ENCODE measurements at places on chromosomes 5 and 9. TPM values are rescaled to one million over a fixed set of nuclear protein-coding genes. Genes with fewer than 3 reads are reported as not detected.

The CRHBP gene
- 1.3 TPM for total RNA-seq

- no peak for DNase-seq
These were observed 13.0 kb upstream of the RIMOC1 start for GRCh38 chr5:41891066-41891707.

GRCh38 chr5:126852091-126852571 is 75.2 kb downstream of the LMNB1 start:
- no peak for DNase-seq

DNA sequence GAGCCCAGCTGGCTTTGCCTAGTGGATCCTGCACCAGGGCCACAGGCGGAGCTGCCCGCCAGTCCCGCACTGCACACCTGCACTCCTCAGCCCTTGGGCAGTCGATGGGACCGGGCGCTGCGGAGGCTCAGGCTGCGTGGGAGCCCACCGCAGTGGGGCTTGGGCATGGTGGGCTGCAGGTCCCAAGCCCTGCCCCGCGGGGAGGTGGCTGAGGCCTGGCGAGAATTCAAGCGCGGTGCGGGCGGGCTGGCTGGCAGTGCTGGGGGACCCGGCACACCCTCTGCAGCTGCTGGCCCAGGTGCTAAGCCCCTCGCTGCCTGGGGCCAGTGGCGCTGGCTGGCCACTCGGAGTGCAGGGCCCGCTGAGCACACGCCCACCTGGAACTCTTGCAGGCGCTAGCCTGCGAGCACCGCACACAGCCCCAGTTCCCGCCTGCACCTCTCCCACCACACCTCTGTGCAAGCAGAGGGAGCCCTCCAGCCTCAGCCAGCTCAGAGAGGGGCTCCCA is 125.7 kb upstream of the OTULINL start:
- no peak for DNase-seq

GRCh38 chr5:100867039-100867562 is 36.0 kb downstream of the ST8SIA4 start:
- no peak for DNase-seq

DNA sequence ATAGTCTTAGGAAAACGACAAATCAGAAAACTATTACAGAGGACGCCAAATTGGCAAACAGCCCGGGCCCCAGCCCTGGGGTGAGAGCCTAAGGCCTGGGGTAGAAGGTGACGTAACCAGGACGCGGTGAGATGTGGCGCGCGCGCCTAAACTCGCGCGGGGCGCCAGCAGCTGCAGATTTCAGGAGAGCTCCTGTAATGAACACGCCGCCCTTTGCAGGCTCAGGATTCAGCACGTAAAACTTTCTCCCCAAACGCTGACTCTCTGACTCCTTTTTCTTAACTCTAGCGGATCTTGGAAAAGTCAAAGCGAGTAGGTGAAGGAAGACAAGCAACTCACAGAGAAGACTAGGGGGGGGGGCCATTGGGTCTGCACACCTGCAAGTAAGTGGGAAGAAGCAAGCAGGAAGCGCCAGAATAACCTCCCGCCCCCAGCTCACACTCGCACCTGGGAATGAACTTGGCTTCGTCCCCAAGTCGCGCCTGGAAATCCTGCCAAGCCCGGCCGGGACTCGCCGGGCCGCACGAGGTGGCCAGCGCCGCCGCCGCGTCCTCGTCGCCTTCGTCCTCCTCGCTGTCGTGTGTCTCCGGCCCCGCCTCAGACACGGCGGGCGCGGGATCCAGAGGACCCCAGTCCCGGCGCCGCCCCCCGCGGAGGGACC is 822 bp downstream of the RASEF start:
- DNase-seq = no peak

DNA sequence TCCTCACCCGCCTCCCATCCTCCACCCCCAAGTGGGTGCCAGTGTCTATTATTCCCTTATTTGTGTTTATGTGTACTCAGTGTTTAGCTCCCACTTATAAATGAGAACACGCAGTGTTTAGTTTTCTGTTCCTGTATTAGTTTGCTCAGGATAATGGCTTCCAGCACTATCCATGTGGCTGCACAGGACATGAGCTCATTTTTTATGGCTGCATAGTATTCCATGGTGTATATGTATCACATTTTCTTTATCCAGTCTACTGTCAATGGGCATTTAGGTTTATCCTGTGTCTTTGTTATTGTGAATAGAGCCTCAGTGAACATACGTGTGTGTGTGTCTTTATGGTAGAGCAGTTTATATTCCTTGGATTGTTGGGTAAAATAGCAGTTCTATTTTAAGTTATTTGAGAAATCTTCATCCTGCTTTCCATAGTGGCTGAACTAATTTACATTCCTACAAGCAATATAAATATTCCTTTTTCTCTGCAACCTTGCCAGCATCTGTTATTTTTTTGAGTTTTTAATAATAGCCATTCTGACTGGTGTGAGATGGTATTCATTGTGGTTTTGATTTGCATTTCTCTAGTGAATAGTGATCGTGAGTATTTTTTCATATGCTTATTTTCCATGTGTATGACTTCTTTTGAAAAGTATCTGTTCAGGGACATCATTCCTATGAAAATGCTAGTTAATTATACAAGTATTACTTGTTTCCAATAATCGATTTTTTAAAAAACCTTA is 164.0 kb upstream of the CCDC152 start:
- no peak for DNase-seq

GRCh38 chr5:81233080-81233634 is at the start of gene CKMT2:
Gene CKMT2 (plus strand): TSS chr5:81233322. CDS start chr5:81251133, 17,811 bp downstream.
- peak; percentile 91 for DNase-seq

GRCh38 chr5:160152901-160153300 is 33.7 kb upstream of the PWWP2A start:
- no peak for DNase-seq
